Stimulated activated CD4-positive, alpha-beta T cell treated with anti-CD3 and anti-CD28 coated beads, Interleukin-2, amount 100 ng/mL, for 4 hours (primary cell): ENCODE measurements at places on chromosomes 7 and 10.
A peak's percentile ranks its signal among the peaks of the same experiment; 100 is the strongest.

- DNase-seq: no peak
Observed at GRCh38 chr7:92375013-92375412, 72.3 kb upstream of the GATAD1 start.

GRCh38 chr7:525740-526139, 6.1 kb upstream of the PDGFA start:
- no peak for DNase-seq

GRCh38 chr7:6422095-6422494, 25.7 kb downstream of the DAGLB start:
- DNase-seq: no peak

DNA sequence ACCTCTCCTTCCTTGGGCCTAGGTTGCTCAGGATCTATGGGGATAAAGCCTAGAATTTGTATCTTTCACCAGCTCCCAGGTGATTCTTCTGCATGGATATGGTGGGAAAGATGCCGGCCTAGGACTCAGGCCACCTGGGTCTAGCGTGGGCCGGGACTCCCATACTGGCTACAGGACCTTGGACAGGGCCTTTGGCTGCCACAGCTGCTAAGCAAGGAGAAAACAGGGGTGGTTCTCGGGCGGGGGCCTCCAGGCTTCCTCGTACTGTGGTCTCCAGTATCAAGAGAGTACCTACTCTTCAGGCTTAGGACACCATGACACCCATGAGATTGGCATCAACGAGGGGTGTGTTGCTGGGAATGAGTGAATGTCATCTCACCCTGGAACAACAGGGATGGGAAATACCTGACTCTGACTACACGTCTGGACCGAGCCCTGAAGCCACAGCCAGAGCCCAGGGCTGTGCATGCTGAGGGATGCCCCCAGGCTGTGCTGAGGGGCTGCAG, 120.3 kb upstream of the ADAM12 start:
- DNase-seq: no peak

DNA sequence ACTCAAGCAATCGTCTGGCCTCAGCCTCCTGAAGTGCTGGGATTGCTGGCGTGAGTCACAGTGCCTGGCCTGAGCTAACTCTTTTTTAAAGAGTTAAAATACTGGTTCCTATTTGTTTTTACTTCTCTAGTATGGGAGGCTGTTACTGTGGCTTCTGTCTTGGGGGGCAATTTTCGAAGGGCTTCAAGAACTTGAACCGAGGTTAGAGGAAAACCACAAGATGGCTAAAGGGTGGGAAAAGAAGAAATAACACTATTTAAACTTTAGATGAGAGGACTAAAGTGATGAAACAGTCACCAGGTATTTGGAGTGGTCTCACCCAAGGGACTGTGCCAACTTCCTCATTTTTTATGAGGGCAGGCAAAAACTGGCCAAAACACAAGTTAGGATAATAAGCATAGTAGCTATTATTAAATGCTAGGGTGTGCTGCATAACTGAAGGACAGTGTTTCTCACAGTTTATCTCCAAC, 17.8 kb downstream of the MET start:
- no peak for DNase-seq

GRCh38 chr7:151351027-151351426, 9.4 kb downstream of the NUB1 start:
- peak; percentile 27 for DNase-seq

DNA sequence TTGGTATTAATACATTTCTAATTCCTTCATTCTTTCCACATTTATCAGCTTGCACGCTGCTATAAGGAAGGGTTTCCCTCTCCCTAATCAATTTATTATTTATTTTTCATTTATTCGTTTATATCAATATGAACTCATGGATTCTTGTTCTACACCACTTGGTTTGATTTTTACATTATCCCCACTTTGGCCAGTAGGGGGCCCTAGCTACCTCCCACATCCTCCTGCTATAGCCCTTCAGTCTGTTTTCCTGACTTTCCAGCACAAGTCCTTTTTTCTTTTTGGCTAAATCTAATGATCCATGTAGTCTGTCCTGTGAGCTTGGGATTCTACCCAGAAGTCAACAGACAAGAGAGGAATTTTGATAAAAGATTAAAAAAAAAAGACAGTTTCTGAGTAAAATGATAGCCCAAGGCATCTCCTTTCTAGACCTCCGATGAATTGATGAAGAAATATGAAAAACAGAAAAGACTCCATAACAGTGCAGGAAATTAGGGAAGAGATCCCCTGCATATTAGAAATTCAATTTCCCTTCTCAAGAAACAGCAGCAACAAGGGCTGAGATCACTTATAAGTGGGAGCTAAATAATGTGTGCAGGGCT, 47.7 kb downstream of the LYZL2 start:
- no peak for DNase-seq

DNA sequence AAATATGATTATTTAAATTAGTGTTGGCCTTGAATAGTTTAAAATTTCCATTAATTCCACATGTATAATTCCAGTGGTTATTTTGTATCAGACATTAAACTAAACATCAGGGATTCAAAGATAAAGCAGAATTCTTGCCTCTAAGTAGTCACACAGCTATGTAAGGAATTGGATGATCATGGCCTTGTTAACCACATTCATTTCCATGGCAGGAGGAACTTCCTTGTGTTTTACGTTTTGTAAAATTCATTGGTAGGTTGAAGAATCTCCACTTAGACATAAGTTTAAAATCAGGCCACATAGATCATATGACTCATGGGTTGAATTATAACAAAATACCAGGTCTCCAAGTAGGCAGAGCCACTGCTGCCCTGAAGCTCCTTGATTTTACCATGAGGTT, 289.7 kb downstream of the PLXDC2 start:
- no peak for DNase-seq

DNA sequence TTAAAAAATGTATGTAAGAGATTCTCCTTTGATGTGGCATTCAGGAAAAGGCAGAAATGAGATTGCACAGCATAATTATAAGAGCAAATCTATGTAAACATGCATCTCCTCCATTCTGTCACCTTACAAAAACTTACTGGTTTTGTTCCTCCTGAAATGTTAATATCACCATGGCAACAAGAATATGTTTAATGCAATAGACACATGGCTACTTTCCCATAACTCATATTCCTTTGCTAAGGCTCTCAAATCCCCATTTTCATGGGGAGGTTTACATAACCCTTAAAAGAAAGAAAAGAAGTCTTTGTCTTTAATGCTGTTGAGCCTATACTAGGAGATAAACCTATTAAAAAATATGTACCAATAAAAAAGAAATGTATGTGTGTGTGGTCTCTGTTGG, 136.2 kb downstream of the ANK3 start:
- DNase-seq: no peak

DNA sequence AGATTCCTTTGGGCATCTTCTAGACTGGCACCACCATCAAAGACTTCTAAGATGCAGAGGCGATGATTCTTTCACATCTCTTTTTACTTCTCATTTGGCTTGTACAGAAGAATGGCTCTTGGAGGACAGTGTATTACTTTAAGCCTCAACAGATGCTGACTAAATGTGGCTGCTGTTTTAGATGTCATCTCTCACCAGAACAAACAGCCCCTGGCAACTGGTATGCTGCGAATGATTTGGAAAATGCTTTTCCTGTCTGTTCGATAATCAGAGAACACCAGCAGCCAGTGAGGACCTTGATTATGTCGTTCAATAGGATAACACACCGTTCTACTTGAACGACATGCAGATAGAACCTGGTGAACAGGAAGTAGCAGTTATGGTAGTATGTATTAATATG, 131.8 kb downstream of the RNF216 start:
- DNase-seq: no peak

DNA sequence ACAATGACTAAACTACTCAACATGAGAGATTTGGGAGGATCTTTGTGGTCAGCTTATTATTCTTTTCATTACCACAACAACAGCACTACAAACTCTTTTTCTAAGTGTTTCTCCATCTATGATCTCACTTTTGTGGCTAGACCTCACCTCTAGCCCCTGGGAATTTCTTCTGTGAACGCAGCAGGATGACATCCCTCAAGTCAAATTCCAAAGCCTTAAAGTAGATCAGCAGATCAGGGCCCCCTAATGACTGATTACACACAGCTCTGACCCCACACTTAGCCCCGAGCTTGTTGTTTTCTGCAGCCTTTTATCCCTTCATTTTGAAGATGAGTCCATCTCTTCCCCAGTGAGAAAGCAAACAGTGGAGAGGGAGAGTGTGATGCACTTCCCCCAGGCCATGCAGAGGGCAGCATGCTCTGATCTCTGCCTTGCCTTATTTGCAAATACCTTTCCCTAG, 27.3 kb downstream of the TFAM start:
- DNase-seq: no peak

DNA sequence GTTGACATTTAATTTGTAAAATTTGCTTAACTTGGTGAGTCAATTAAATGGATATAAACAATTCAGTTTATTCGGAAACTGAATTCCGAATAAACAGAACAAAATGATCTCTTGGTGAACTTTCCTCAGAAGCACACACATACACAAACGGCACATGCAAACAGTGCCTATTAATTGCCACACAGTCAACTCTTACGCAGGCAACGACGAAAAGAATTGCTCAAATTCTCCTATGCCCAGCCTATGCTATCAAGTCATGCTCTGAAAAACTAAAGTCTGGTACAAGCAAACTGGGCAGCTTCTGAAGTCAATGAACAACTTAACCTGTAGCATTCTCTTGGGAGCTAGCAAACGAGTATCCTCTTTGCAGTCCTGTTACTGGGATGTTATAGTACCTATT, 38.8 kb upstream of the ASL start:
- DNase-seq: no peak

- no peak for DNase-seq
Observed at GRCh38 chr7:124596881-124597280, 168.7 kb downstream of the GPR37 start.

- no peak for DNase-seq
Observed at GRCh38 chr7:32142649-32143048, 72.4 kb upstream of the PDE1C start.

DNA sequence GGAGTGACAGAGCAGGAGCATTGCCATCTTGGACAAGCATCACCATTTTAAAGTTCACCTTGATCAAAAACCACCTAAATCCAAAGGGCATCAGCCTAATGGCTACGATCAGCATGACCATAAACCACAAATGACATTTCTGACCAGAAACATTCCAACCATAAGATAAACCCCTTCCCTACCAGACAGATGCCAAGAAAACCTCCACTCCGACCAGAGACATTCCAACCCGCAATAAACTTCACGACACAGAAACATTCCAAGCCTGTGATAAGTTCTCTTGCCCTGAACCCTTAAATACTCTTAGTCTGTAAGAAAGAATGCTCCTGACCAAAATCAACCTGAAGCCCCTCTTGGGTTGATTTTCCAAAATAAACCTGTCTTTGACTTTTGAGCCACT, 606.9 kb downstream of the POM121L12 start:
- no peak for DNase-seq

- no peak for DNase-seq
Observed at GRCh38 chr10:23155169-23155568, 36.9 kb upstream of the PTF1A start.

DNA sequence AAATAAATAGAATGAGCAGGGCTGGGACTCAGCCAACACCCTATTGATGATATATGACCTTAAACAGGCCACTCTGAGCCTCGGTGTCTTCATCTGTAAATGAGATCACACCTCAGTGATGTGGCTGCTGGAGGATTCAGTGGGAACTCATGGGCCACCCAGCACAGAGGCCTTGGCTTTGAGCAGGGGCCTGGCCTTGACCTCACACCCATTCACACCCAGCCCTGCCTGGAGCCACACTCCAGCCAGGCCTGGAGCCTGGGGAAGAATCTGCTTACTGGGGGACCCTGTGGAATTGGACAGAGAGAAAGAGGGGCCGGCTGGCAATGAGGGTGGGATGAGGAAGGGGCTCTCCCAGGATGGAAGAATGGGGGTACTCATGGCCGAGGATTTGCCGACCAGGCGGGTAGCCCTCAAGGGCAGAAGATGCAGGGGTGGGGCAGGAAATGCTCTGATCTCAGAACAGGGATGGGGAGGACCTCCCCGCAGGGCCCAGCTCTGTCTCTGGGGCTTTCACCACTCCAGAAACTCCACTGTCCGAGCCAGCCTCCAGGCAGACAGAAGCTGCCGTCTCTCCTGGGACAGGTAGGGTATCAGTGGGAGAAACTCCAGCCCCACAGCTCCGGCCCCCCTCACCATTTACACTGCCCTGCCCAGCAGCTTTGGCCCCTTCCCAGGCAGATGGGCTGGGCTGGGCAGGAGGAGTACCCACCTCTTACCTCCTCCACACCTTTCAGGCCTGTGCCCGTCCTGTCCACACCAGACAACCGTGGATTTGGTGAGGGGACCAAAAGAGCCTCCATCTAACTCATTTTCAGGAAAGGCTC, 81.9 kb downstream of the RGS10 start:
- no peak for DNase-seq

DNA sequence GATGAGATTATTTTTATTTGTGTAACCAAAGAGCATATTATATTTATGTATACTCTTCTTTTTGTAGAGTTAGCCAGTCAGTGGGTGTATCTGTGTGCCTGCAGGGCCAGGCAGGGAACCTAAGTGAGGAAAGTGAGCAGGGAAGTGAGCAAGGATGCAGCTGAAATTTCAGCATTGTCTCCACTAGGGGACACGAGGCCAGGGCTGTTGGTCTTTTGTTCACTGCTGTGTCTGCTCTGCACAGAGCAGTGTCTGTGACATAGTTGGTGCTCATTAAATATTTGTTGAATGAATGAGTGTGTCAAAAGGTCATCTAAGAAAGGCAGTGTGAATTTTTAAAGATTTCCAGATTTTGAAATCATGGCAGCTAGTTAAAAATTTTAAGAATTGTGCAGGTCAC, 51.8 kb downstream of the SUGCT start:
- no peak for DNase-seq

- DNase-seq: no peak
Observed at GRCh38 chr7:102169651-102170392, 116.8 kb upstream of the SH2B2 start.

GRCh38 chr7:32809347-32809746, 82.2 kb downstream of the KBTBD2 start:
- no peak for DNase-seq

DNA sequence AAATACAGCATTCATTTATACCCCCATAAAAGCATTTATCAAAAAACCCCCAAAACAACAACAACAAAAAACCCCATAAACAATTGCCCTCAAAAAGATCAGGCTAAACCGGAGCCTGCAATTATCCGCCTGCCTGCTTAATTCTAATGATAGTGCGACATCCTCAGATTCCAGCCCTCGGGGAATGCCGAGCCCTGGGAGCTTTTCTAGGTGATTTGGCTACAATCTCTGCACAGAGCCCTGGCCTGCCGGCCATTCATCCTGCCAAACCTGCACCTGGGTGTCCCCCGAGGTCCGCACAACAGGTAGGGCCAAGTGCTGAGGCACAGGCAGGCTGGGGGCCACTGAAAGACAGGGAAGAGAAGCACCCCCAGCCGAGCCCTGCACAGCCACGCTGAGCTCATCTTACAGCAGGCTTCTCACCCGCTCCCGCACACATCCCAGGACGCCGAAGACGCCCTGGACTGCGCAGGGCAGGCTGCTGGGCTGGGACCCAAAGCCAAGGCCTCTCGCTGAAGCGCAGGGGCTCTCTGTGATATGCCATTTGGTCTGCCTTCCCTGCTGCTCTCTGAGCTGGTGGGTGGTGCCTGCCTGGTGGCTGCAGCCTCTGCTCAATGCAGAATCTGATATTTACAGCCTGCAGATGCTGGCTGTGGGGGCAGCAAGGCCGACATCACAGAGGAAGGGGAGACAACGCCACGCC, 57.5 kb downstream of the CAMK2B start:
- DNase-seq: no peak

- DNase-seq: no peak
Observed at GRCh38 chr7:82194016-82194643, 249.4 kb downstream of the CACNA2D1 start.
